ENCODE measurements at places on chromosomes 1 and 21.
A peak's percentile ranks its signal among the peaks of the same experiment; 100 is the strongest.

DNA sequence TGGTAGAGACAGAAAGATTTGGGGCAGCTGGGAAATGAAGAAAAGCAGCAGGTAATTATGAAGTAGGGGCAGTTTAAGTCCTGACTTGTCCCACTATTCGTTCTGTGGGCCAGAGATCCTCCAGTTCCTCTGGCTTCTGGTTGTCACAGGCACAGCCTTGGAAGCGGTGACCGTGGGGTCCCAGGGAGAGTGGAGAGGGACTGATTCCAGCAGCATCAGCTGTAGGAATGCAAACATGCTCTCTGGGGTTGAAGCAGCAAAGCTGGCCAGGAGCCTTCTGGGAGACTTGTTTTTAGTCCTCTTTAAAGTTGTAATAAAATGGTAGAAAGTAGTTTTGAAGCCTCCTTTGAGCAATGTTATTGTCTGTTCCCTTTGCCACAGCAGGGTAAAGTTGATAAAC, 488.0 kb downstream of the LMO4 start:
- DNase-seq, result no peak

DNA sequence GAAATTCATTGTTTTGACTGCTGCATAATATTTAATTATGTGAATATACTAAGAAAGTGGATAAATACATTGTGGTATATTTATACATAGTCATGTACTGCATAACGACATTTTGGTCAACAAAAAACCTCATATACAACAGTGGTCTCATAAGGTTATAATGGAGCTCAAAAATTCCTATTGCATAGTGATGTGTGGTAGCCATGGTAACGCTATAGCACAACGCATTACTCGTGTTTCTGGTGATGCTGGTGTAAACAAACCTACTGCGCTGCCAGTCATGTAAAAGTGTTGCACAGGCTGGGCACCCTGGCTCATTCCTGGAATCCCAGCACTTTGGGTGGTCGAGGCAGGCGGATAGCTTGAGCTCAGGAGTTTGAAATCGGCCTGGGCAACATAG, 52.6 kb upstream of the NHLH2 start:
- no peak for DNase-seq

- no peak for DNase-seq
Observed at GRCh38 chr1:152983743-152984142, at the start of gene SPRR1A. Gene SPRR1A (plus strand): TSS chr1:152984081. CDS start chr1:152985231, 1,150 bp downstream.

DNA sequence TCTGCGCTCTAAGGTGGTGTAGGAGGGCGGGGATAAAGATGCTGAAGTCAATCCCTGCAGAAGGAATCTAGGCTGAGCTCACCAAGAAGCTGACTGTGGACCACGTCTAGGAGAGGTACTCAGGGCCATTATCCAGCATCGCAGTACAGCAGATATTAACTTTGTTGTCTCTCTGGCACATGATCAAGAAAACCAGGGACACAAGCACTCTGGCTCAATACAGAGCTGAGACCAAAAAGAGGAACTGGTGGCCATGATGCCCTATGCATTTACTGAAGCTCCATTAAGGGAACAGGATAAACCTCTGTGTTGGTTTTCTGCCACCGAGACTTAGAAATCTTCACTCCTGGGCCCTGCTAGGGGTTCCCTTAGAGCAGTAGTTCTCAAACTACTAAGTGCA, 38.0 kb upstream of the ANGPTL7 start:
- no peak for DNase-seq

GRCh38 chr1:8822373-8823294, 5.2 kb upstream of the RERE start:
- no peak for DNase-seq

- no peak for DNase-seq
Observed at GRCh38 chr1:167650269-167651160, 20.5 kb downstream of the RCSD1 start.

- no peak for DNase-seq
Observed at GRCh38 chr21:44723177-44724131, 12.1 kb upstream of the TSPEAR start.

DNA sequence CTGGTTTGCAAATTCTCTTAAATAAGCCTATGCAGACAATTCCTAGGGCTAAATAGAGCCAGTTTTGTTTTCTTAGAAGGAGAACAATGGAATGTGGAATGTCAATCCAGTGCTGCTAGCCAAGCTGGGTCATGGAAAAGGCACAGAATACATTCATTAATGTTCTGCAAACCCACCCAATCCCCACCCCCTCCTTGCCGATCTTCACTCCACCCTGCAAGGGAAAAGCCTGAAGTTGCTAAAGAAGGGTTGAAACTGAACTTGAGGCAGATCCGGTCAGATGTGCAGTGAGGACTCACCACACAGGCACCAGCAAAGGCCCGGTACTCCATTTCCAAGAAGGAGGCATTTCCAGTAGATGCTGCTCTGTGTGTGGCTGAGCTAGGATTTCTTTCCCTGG, 179.6 kb downstream of the PLPP3 start:
- DNase-seq, result no peak

DNA sequence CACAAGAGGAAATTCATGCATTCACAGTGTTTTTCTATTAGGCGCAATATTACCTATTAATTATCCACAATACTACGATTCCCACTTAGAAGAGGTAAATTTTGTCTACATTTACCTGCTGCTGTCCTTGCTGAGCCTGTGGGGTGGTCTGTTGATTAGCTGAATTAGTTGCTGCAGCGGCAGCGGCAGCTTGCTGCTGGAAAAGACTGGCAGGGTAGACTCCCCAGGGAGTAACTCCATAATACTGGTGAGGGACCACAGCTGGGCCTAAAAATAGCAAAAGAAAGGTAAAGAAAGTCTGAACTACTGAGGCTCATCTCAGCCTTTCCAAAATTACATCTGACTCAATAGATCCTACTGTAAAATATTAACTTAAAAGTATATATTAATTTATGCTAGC, 66.0 kb upstream of the SDC3 start:
- no peak for DNase-seq

- no peak for DNase-seq
Observed at GRCh38 chr1:106831511-106831910, 225.0 kb upstream of the PRMT6 start.

DNA sequence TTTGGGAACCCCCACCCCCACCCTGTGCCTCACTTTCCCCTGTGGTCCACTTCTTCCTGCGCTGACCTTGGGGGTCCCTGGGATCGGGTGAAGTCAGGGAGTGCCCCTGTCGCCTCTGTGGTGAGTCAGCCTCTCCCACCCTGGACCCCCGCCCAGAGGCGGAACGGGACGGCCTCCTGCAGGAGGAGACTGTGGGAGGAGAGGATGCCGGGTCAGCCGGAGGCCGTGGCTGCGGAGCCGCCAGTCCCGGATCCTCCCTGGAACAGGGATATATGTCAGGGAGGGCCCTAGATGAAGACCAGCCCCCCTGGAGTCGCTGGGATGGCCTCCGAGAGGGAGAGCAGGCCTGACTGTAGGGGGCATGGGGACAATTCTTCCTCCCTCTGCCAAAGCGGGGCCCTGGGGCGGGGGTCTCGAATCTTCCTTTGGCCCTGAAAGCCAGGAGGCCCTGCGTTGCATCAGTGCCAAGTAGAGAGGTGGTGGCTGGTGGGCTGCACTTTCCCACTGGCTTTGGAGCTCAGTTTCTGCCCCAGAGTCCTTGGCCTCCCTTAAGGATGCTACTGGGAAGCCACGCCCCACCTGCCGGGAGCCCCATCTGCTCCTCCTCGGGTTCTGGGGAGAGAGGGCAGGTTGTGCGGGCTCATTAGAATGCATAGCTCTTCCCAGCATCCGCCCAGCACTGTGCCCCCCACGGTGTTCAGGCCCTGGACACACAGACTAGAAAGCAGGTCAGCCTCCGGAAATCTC, 930 bp downstream of the ARHGEF10L start:
- no peak for DNase-seq

GRCh38 chr1:62903982-62904855, 120.3 kb downstream of the ATG4C start:
- DNase-seq, result no peak

DNA sequence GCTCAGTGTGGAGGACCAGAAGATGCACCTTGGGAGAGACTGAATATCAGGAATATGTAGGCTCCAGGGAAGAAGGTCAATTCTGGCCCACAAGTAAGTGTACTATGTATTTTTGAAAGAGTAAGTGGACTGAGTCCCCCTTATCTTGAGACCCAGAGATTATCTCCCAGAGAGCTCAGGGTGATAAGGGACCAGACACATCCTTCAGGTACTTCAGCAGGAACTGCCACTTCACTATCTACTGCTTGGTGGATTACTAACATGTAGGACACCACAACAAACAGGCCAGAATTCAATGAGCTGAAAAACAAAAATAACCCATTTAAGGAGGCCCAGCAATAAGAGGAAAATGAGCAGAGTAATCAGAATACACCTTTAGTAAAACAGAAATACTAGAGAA, 119.2 kb downstream of the ZNF644 start:
- no peak for DNase-seq

- no peak for DNase-seq
Observed at GRCh38 chr1:188462837-188463236, 1634.1 kb downstream of the PLA2G4A start.

GRCh38 chr1:111222308-111223125, 5.0 kb upstream of the CHI3L2 start:
- peak; percentile 55 for DNase-seq

DNA sequence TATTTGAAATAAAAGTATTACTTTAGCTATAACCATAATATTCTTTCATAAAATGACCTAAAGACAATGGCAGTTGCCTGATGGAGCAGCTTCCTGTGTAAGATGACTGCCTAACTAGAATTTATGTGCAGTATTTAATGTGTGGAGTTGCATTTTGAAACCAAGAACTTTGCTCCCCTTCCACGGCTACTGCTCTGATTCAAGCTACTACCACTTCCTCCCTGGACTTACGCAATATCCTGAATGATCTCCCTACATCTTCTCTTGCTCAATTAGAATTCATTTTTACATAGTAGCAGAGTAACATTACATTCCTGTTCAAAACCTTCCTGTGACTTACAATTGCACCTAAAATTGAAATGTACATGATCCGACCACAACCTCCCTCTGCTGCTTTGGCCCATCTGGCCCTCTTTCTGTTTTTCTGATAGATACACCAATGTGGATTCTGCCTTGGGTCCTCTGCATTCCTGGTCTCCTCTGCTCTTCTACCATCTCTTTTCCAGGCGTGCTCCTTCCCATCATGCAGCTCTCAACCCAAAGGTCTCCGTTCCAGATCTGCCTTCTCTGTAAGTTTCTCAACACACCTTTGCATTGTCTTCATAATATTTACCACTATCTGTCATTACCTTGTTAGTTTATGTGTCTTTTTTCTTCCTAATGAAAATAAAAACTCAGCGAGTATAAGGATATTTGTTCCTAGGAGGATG, 47.4 kb upstream of the USP25 start:
- DNase-seq, result no peak

DNA sequence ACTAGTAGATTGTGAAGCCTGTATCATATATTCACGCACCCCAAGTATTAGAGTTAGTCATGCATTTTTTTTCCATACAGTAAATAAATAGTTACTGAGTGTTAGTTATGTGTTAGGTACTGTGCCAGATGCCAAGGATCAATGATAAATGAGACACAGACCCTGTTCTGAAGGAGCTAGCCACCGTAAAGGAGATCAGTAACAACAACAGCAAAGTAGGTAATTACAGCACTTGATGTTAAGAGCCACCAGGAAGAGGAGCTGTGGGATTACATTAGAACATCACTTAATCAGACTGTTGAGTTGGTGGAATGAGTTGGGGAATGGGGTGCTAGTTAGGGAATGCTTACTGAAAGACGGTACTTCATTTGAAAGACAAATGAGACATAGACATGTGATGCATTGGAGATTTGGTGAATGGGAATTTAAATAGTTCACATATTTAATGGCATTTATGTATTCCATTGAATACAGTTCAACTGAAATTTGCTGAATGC, 21.0 kb downstream of the PRKAA2 start:
- DNase-seq, result no peak

DNA sequence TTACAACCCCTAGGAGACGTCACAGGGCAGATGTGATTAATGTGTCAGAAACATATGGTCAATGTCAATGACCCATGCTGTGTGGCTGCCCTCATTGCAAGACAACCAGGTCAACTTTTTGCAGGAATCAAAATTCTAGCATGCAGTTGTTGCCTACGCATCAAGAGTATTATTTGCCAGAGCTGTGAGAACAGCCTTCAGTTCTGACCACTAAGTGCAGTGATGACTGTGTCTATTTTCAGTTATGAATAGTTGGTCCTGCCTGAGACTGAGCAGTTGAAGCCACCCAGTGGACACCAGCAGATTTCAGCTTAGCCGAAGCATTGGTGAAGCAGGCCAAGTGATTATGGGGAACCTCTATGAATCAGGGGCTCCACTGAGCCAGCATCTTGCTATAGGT, 47.3 kb downstream of the LYPLAL1 start:
- DNase-seq, result no peak

- no peak for DNase-seq
Observed at GRCh38 chr21:16768096-16768495, 744.7 kb upstream of the CXADR start.

- no peak for DNase-seq
Observed at GRCh38 chr1:183546427-183546826, 43.8 kb downstream of the NCF2 start.

DNA sequence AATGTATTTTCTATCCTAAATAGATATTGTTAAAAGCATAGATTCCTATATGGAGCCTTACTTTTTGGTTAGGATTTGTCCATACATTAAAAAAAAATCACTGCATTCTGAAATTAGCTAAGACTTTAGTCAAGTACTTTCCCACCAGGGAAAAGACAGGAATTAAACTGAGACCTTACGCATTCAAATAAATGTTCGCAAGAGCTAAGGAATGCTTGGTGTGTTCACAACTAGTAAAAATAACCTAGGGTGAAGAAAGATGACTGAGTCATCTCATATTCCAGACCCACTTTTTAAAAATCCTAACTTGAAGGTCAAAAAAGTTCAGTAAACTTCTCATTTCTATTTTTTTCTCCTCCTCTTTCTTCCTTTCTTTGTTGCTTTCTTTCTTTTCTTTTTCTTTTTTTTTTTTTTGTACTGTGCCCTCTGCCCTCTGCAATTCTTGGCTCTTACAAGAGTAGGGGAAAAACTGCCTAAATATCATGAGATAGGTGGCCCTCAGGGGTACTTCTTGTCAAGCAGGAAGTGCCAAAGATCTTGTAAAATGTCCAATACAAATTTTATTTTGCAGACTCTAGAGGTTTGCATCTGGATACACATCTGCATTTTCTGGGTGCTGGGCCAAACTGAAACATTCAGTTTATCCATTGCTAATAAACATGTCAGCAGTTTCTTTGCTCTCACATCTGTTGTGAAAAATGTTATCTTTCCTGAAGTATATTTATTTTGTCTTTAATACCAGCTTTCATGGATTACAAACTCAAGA, 121.4 kb upstream of the GORAB start:
- DNase-seq, result no peak

Data from stimulated activated CD8-positive, alpha-beta memory T cell treated with anti-CD3 and anti-CD28 coated beads, Interleukin-4, amount 100 ng/mL, for 1 hour (primary cell).